ENCODE measurements at places on chromosomes 5 and 9.

GRCh38 chr5:151924564-151925301 lies at the start of gene GLRA1:
Gene GLRA1, minus strand, starts transcription at chr5:151924851. Its CDS starts 302 bp downstream, at chr5:151924549.
- peak; percentile 66 for DNase-seq

DNA sequence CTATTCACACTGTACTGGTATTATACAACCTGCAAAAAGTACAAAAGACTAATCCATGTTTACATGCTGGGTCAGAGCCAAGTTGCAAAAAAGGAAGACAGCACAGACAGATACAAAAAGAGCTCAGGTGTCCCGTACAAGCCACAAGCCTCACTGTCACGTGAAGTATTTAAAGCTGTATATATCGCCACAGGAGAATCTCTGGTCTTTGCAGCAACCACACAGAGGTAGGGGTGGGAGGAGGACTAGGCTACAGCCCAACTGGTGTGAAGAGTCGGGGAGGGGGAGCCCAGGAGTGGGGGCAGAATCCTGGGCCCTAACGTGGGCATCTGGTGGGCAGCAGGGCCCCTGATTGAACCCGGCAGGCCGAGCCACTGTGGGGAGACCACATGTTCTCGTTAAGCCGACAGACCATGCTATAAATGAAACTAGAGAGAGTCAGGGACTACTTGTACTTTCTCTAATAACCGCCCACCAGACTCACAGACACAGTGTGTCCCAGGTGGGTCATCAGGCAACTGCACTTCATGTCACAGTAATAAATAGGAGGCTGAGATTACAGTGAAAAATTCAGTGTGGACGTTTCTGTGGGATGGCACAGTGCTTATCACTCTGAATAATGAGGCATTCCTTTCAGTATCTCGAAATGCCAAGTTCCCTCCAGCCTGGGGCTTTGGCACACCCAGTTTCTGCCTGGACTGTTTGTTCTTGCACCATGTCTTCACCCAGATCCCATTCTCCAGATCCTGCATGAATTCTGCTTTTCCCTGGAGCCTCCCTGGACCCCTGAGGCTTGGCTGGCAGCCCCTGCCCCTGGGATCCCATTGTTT lies 79.3 kb upstream of the SH3PXD2B start:
- DNase-seq = no peak

DNA sequence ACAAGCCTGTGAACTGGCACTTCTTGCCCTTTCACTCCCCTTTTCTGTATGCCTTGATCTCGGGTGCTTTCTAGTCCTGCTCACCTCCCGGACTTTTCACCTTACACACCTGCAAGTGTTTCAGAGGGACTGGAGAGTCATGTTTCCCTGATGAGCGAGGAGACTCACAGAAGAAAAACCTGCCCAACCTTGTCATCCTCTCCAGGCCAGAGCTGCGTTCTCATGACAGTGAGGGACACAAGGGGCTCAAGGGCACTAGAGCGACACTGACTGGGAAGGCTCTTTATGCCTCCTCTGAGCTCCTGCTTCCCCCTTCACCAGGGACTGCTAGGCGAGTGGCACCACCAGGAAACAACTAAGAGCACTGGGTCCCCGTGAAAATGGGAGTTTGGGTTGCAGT lies 376.9 kb upstream of the RPS23 start:
- DNase-seq = no peak

DNA sequence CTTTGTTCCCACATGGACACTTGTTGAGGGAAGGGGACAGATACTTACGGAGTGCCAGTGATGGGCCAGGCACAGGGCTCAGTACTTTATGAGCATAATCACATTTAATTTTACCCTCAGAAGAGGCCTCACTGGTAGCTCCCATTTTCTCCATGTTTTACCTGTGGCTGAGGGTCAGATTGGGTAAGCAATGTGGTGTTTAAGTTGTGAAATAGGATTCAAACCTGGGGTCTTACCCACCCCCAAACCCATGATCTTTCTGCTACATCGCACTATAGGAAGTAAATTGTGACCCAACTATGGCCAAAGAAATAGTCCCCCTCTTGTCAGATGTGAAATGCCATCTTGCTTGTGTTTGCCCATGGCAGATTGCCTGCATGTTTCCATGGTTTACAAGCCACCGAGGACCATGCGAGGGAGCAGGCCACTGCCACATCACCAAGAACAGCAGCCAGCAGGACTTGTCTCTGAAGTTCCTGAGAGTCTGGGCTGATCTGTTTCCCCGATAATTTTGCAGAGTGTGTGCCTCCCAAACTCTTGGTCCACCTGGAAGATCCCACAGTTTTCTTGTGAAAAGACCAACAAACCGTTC lies 95.4 kb downstream of the MACROH2A1 start:
- no peak for DNase-seq

GRCh38 chr9:123710299-123710698 lies 219.6 kb downstream of the DENND1A start:
- DNase-seq = no peak

DNA sequence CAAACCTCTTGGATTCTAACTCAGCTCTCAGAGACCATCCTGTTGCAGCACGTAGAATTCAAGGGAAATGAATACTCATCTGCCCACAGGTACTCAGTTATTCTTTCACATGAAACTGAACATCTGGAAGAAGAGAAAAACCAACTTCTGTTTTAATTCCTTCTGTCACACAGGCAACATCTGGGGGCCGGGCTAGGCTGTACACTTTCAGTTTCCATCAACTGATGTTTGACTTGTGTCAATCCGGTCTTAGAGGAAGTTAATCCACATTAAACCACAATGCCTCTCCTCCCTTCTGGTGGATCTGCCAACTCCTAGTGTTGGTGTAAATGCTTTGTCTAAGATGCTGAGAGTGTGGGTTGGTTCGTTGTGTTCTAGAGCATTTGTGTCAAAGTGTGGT lies 17.6 kb downstream of the DMRT3 start:
- no peak for DNase-seq

DNA sequence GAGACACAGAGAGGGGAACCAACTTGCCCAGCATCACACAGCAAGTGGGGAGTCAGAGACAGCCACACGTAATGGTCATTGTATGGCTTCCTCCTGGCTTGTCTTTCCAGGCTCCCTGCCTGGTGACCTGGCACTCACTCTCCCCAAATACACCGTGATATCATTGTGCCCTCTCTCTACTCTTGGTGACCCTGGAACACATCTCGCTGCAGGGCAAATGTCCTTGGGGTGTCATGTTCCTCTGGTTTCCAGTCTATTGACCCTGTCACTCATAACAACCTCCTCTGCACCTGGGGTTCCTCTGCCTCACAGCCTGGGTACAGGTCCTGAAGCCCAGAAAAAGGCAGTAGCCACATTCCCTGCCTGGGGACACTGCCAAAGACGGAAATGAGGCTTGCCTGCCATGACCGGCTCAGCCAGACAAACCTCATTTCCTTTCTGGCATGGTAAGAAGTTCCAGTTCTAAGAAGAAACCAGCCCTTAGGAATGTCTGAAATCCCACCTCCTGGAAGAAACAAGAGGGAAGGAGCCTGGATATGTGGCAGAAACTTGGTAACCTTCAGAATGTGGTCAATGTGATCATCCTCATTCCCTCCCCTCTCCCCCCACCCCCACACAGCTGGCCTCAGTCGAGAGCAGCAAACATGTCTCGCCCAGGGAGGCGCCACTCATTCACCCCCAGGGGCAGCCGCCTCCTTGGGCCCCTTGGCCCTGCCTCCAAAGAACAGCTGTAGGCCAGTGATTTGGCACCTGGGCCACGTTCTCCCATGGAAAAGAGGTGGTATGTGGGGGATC lies 30.6 kb upstream of the SMU1 start:
- no peak for DNase-seq

GRCh38 chr5:149310947-149311658 lies 34.2 kb upstream of the GRPEL2 start:
- no peak for DNase-seq

DNA sequence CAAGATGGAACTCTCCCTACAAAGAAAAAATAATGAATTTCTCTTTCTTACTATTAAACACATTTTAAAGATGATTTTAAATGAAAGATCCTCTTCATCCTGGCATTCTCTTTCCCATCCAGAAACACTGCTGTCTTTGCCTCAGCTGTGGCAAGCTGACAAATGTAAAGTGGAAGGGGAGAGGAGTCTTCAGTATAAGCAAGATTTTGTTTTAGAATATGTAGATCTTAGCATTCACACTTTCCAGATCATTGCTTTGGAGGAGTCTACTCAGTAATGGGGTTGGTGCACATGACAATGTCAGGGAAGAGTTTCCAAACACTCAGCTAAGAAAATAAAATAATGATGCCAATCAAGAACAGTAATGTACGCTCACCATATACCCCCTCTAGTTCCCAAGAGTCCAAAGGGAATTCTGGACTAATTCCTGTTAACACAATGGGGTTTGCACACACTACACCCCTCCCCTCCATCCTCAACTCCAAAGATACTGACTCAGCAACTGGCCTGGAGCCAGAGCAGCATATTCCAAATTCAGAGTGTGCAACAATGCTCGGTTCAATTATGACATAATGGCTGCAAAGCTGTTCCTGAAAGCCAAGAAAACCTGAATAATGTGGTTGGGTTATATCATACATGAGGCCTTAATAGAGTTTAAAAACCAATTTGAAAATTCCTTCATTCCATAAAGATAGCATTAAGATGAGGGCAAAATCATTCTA lies 4.6 kb downstream of the C5orf63 start:
- no peak for DNase-seq

DNA sequence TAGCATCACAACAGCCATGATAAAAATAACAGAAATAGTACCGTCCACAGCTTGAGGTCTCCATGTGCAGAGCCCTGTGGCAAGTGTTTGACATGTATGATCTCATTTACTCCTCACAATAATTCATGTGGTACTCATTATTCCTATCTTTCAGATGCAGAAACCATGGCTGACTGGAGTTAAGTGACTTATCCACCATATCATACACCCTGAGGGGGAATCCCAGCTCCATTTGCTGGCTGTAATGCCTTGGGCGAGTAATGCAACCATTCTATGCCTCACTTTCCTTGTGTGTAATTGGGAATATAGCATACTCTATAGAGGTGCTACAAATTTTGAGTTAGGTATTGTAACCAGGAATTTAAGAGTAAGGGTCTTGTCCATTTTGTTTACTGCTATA lies 347.0 kb upstream of the CLINT1 start:
- DNase-seq = no peak

DNA sequence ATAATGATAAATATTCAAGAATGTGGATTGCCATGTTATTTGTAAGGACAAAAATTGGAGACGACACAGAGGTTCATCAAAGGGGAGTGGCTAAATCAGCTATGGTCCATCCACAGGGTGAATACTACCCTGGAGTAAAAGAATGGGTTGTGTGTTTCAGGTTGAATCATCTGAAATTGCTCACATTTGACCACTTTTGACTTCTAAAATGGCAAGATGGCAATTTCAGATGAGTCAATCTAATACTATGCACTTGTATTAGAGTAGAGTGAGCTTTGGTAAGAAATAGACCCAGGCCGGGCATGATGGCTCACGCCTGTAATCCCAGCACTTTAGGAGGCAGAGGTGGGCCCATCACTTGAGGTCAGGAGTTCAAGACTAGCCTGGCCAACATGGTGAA lies 131.8 kb downstream of the GAPVD1 start:
- DNase-seq = no peak

GRCh38 chr5:882253-883183 lies 10.1 kb downstream of the BRD9 start:
- DNase-seq = no peak

- no peak for DNase-seq
Observed at GRCh38 chr5:151906246-151906645, 18.4 kb downstream of the GLRA1 start.

DNA sequence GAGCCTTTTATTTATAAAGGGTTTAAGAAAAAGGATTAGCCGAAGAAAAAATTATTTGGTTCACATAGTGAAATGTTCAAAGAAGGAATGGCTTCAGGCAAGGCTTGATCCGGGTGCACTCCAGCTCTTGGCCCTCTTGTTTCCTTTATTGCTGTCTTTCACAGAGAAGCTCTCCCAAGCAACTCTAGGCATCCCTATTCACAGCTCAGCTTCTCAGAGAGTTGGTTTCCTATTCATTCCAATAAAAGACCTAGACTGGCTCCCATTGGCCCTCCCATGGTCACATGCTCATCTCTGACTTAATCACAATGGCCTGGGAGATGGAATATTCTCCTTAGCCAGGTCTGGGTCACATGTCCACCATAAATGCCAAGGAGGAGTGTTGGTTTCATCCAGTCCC lies 9.4 kb upstream of the FGFR4 start:
- no peak for DNase-seq

DNA sequence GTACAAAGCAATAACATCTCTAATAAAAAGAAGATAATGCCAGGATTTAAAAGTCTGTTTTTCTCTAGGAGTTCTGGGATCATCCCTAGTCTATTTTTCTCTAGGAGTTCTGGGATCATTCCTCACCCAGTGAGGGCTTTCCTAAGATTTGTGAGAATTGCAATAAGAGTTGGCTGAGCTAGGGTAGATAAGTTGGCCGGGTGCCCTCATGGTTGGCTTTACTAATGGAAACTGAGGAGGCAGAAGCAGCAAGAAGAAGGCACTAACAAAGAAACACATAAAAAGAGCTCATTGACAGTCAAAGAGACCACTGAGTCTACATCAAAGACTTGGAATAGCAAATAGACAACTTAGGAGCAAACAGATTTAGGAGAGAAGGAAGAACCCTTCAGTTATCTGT lies 4.2 kb downstream of the SLC1A3 start:
- no peak for DNase-seq

DNA sequence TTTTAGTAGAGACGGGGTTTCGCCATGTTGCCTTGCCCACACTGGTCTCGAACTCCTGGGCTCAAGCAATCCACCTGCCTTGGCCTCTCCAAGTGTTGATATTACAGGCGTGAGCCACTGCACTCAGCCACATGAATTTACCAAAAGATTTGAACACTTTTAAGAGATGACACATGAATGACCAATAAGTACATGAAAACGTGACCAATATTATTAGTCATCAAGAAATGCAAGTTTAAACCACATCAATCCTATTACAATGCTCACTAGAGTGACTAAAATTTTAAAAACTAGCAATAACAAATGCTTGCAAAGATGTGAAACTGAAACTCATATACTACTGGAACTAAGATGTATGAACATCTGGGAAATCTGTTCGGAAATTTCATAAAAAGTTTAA lies 54.3 kb downstream of the NR6A1 start:
- DNase-seq = peak; percentile 40

GRCh38 chr9:130973686-130974281 lies 34.7 kb upstream of the FIBCD1 start:
- no peak for DNase-seq

GRCh38 chr9:106622164-106622487 lies 240.8 kb upstream of the ZNF462 start:
- no peak for DNase-seq
